ENCODE measurements at places on chromosomes 2 and 18. TPM values are rescaled to one million over a fixed set of nuclear protein-coding genes. Genes with fewer than 3 reads are reported as not detected.

DNA sequence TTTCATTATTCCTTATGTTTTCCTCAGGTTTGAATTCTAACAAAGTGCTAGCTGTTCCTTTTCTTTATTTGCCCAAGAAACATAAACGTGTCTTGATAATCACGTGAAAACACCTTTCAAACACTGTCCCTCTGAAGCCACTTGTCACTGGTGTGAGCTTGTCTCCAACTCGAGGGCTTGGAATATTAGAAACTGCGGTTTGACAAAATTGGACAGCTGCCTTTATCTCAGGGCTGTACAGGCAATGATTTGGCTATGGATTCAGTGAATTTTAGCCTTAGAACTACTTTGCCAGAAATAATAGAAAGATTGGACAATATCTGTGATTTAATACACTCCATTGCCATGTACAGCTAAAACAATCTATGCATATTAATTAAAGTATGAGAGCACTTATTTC is 763.0 kb upstream of the ACVR2A start:
- DNase-seq = no peak
- H3K4me1 ChIP-seq = no peaks in the 10 kb centered on the region
- no peaks in the 10 kb centered on the region for H3K36me3 ChIP-seq
- no peaks in the 10 kb centered on the region for H3K27me3 ChIP-seq

- H3K36me3 ChIP-seq = no peaks in the 10 kb centered on the region
These were observed 5.6 kb upstream of the KCNJ3 start for GRCh38 chr2:154692927-154693326.

GRCh38 chr2:162449471-162449870 is 105.5 kb downstream of the GCA start:
- H3K4me3 ChIP-seq = no peak overlapping the region
- no peaks in the 10 kb centered on the region for H3K4me1 ChIP-seq
- no peaks in the 10 kb centered on the region for H3K36me3 ChIP-seq
- no peaks in the 10 kb centered on the region for H3K27me3 ChIP-seq
- no peak overlapping the region for H3K27ac ChIP-seq
- no peak for DNase-seq

DNA sequence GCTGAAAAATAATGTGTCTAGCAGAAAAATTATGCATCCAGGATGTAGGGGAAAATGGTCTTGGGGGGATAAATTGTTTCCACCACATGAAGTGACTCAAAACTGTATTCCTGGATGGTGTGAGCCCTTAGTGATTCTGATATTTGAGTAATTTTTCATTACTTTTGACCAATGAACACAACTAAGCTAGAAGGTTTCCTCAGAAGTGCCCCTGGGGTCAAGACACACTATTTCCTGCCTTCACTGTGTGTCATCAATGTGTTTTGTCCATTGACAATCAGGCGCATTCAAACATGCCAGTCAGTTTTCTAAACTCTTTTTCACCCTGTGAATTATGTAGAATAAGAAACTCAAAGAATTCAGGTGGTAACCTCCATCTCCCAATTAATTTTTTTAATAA is 130.5 kb upstream of the REG3G start:
- no peak overlapping the region for H3K27ac ChIP-seq
- no peaks in the 10 kb centered on the region for H3K36me3 ChIP-seq
- H3K4me3 ChIP-seq = no peak overlapping the region
- no peaks in the 10 kb centered on the region for H3K27me3 ChIP-seq

- no peaks in the 10 kb centered on the region for H3K27me3 ChIP-seq
- H3K4me3 ChIP-seq = no peak overlapping the region
- no peak for DNase-seq
- peaks cover 7% of the 10 kb centered on the region for H3K4me1 ChIP-seq
- no peak overlapping the region for H3K27ac ChIP-seq
- no peaks in the 10 kb centered on the region for H3K36me3 ChIP-seq
These were observed 31.3 kb upstream of the FZD7 start for GRCh38 chr2:202002381-202002780.

DNA sequence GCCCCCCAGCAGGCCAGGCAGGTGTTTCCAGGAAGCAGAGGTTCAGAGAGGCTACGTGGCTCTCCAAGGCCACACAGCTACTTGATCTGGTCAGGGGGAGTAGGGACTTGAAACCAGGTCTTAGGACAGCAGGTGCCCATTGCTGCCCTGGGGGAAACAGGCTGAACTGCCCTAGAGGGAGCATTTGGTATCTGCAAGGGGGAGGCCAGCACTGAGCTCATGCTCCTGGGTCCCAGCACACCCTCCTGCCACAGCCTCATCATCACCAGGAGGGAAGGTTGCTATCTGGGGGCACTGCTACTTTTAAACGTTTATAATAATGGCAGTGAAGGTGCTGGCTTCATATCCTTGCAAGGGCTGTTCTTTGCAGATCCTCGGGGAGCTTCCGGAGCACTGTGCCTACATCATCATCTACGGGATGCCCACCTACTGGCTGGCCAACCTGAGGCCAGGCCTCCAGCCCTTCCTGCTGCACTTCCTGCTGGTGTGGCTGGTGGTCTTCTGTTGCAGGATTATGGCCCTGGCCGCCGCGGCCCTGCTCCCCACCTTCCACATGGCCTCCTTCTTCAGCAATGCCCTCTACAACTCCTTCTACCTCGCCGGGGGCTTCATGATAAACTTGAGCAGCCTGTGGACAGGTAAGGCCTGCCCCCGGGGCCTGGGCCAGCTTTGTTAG is 36.1 kb downstream of the ABCG8 start:
- no peak for DNase-seq
- no peak overlapping the region for H3K27ac ChIP-seq
- no peaks in the 10 kb centered on the region for H3K4me1 ChIP-seq
- no peaks in the 10 kb centered on the region for H3K36me3 ChIP-seq

GRCh38 chr2:206176121-206176520 is 16.4 kb downstream of the EEF1B2 start:
- H3K27ac ChIP-seq = no peak overlapping the region
- H3K36me3 ChIP-seq = no peaks in the 10 kb centered on the region
- no peak overlapping the region for H3K4me3 ChIP-seq
- DNase-seq = peak; percentile 9
- no peaks in the 10 kb centered on the region for H3K27me3 ChIP-seq

- H3K4me1 ChIP-seq = no peaks in the 10 kb centered on the region
- no peaks in the 10 kb centered on the region for H3K36me3 ChIP-seq
These were observed 46.2 kb upstream of the CCDC141 start for GRCh38 chr2:179096090-179096489.

- peak; percentile 69 for DNase-seq
- H3K4me1 ChIP-seq = peaks cover 24% of the 10 kb centered on the region
- H3K27ac ChIP-seq = peak within 1 kb of the TSS; percentile 20
- H3K27me3 ChIP-seq = peaks cover 37% of the 10 kb centered on the region
- peak within 1 kb of the TSS; percentile 49 for H3K4me3 ChIP-seq
- no peaks in the 10 kb centered on the region for H3K36me3 ChIP-seq
These were observed at the start of gene TACR1 for GRCh38 chr2:75199428-75200011. TACR1 (minus strand) TSS chr2:75199520; CDS start chr2:75198934, 586 bp downstream.

DNA sequence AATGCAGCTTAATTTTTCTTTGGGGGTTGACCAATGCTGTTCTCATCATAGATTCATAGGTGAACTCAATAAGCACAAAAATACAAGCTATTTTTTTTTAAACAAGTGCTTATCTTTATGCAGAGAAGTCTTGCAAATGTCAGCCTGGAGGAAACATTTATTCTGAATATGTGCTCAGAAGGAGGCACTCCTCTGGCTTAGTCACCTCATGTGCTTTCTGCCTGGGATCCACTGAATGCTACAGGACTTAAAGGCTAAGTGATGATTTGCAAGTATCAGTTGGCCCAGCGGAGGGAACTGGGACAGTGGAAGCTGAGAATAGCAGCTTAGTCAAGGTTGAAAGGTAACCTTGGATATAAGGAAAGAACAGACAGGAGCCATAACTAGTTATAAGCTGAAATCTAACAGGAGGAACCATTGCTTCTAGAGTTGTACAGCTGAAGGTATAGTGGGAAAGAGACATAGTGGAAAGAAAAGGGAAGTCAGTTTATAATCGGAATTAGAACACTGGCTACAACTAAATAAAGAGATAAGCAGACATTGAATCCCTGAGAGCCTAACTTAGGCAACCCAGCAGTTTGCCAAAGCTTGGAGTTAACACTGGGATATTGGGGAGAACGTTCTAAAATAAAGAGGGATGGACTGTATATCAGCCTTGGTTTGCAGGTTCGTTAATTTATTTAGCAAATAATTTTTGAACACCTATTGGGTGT is 488.7 kb downstream of the SUCLG1 start:
- H3K27me3 ChIP-seq = no peaks in the 10 kb centered on the region
- no peak for DNase-seq
- H3K36me3 ChIP-seq = no peaks in the 10 kb centered on the region
- no peak overlapping the region for H3K27ac ChIP-seq

- peaks cover 3% of the 10 kb centered on the region for H3K4me1 ChIP-seq
- H3K36me3 ChIP-seq = no peaks in the 10 kb centered on the region
- H3K27me3 ChIP-seq = no peaks in the 10 kb centered on the region
- no peak for DNase-seq
These were observed 11.7 kb upstream of the MSH6 start for GRCh38 chr2:47771211-47771610.

DNA sequence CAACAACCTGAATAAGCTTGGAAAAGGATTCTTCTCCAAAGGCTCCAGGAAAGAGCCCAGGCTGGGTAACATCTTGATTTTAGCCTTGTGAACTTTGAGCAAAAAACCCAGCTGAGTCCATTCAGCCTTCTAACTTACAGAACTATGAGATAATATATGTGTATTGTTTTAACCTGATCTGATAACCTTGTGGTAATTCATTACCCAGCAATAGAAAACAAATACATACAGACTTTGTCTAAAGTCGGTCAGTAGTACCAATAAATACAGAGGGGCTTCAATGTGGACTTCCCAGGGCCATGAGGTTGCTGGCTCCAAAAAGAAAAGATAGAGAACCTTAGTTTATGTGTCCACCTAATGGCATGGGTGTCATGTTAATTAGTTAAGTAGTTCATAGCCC is 191.8 kb downstream of the KCNH7 start:
- H3K27ac ChIP-seq = no peak overlapping the region
- H3K27me3 ChIP-seq = no peaks in the 10 kb centered on the region
- no peak overlapping the region for H3K4me3 ChIP-seq
- DNase-seq = no peak
- no peaks in the 10 kb centered on the region for H3K4me1 ChIP-seq

GRCh38 chr18:50675043-50675442 is 115.2 kb downstream of the MAPK4 start:
- H3K27me3 ChIP-seq = no peaks in the 10 kb centered on the region
- no peak for DNase-seq
- H3K4me1 ChIP-seq = no peaks in the 10 kb centered on the region
- no peak overlapping the region for H3K27ac ChIP-seq
- no peaks in the 10 kb centered on the region for H3K36me3 ChIP-seq

GRCh38 chr2:207203056-207203455 is 37.3 kb upstream of the KLF7 start:
- DNase-seq = no peak
- no peak overlapping the region for H3K4me3 ChIP-seq
- H3K27me3 ChIP-seq = no peaks in the 10 kb centered on the region
- no peaks in the 10 kb centered on the region for H3K4me1 ChIP-seq

- H3K27me3 ChIP-seq = peaks cover 9% of the 10 kb centered on the region
- no peak overlapping the region for H3K4me3 ChIP-seq
- no peak for DNase-seq
- H3K36me3 ChIP-seq = no peaks in the 10 kb centered on the region
- peaks cover 59% of the 10 kb centered on the region for H3K4me1 ChIP-seq
These were observed 18.9 kb upstream of the PDIA6 start for GRCh38 chr2:10831400-10831985.

GRCh38 chr2:162174746-162175145 is 22.7 kb upstream of the GCG start:
- H3K36me3 ChIP-seq = no peaks in the 10 kb centered on the region
- no peak for DNase-seq
- H3K4me1 ChIP-seq = no peaks in the 10 kb centered on the region
- no peaks in the 10 kb centered on the region for H3K27me3 ChIP-seq
- no peak overlapping the region for H3K4me3 ChIP-seq

DNA sequence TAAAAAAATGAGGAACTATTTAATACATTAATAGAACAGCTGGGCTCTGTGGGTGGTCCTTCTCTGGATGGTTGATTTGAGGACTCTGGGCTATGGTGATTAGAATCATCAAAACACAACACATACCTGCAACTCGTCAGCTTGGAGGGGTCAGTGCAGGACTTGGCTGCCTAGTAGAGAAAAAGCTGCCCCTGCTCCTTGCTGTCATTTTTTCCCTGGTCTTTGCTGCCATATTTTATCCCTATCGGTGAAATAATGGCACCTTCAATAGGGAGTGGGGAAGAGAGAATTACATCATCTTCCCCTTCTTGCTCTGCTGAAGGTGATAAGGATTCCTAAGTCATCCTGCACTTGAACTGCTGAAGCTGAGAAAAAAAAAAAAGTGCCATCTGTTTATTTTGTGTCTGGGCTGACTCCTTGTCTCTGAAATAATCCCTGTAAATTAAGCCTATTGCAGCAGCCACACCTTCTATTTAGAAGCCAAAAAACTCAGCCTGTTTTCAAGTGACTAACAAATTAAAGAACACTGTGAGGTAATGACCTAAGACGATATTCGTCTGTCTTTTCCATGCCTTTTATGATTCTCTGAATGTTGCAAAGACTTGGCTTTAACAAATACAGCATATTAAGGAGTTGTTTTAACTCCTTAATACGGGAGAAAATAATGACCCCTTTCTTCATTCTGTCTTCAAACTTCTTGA is 89.3 kb downstream of the ACVR1 start:
- no peaks in the 10 kb centered on the region for H3K27me3 ChIP-seq
- no peaks in the 10 kb centered on the region for H3K36me3 ChIP-seq
- H3K4me3 ChIP-seq = no peak overlapping the region
- H3K27ac ChIP-seq = no peak overlapping the region
- no peak for DNase-seq

DNA sequence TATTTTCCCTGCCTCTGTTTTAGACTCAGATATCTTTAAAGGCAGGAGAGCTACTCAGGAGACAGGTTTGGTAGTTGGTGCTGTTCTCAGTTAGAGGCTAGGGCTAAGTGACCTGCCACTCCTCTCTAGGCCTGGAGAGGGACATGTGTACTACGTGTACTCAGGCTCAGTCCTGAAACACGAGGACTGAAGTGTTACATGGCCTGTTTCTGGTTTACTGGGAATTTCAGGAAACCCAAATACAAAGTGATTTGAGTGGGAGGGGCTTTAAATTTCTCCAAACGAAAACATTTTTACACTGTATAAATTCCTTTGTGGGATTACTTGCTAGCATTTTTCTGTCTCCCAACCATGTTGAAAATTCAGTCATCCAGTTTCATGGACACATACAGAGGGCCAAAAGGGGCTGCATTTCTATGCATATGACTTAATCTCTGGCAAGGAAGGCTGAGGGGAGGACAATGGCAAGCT is 343.3 kb downstream of the CYP26B1 start:
- H3K27ac ChIP-seq = no peak overlapping the region
- H3K4me3 ChIP-seq = no peak overlapping the region
- H3K36me3 ChIP-seq = no peaks in the 10 kb centered on the region
- no peak for DNase-seq
- peaks cover 8% of the 10 kb centered on the region for H3K4me1 ChIP-seq

UPP2 gene
- polyA plus RNA-seq = 1.2 TPM

TAF1B gene
- polyA plus RNA-seq = 18.2 TPM

SP140 gene
- polyA plus RNA-seq = 1.3 TPM
